AG04450 (cell line): ENCODE measurements at places on chromosomes 16 and 17.
A peak's percentile ranks its signal among the peaks of the same experiment; 100 is the strongest.

DNA sequence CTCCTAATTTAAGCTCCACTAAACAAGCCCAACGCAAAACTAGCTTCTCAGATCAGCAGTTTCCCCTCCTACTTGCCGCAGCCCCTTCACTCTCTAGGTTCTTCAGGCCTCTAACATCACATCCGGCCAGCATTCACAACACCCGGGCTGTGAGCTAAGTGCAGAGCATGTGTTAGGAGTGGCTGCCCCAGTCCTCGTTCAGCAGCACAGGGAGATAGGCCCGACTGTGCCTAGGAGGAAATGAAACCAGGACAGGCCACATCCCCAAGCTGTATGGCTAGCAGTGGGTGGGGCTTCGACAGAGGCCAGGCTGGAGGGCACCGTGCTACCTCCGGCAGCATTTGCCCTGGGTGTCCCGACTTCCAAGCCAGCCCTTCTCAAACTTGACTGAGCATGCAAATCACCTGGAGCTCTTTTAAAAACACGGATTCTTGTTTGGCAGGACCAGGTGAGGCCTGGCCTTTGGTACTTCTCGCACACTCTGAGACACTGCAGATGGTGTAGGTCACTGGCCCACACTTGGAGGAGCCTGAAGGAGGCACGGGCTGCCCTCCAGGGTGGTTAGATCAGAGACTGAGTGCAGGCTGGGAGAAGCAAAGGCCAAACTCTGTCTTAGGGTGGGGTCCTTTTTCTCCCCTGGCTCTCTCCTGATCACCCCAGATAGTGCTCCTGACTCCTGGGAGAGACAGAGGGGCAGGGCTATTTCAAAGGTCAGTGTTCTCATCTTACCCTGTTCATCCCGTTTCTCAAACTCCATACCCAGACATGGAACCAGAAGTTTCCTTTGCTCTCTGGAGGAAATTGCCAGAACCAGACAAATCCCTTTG lies 202.0 kb downstream of the C16orf78 start:
- no peak for DNase-seq

GRCh38 chr16:54932737-54933254 lies 2.1 kb downstream of the IRX5 start:
- DNase-seq: no peak

DNA sequence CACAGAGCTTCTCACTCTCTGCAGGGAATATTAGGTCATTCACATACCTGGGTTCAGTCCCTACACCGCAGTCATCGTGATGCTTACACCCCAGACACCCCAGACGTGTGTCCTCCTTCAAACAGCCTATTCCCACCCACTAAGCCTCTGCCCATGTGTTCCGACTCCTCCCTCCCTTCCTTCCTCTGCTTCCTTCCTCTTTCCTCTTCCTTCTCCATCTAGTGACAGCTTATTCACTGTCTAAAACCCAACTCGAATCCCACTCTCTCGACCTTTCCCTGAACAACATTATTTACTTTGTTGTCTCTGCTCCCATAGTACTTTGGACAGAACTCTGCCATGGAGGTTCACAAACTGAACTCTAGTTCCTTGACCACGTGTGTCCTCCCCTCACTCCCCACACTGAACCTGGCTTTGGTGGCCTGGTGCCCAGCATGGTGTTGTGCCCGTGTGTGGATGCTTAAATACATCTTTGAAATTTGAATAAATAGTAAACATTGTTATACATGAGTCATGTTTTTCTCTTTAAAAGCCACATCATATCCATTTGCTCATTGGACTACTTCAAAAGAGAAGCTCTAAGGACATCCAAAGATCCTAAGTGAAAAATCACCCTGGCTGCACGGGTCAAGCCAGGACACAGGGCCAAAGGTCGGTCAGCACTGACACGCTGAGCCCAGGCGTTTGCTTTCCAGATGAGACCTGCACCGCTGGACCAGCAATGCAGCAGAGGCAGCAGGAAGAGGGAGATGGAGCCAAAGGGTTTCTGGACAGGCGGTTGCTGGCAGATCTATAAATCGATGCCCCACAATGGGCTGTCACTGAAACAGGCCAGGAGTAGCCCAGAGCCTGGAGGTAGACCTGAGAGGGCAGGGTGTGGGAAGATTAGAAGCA lies 14.1 kb upstream of the G6PC1 start:
- no peak for DNase-seq

GRCh38 chr17:27654136-27654535 lies 23.1 kb downstream of the LGALS9 start:
- no peak for DNase-seq

GRCh38 chr16:23435500-23435899 lies 17.5 kb downstream of the COG7 start:
- DNase-seq: no peak

DNA sequence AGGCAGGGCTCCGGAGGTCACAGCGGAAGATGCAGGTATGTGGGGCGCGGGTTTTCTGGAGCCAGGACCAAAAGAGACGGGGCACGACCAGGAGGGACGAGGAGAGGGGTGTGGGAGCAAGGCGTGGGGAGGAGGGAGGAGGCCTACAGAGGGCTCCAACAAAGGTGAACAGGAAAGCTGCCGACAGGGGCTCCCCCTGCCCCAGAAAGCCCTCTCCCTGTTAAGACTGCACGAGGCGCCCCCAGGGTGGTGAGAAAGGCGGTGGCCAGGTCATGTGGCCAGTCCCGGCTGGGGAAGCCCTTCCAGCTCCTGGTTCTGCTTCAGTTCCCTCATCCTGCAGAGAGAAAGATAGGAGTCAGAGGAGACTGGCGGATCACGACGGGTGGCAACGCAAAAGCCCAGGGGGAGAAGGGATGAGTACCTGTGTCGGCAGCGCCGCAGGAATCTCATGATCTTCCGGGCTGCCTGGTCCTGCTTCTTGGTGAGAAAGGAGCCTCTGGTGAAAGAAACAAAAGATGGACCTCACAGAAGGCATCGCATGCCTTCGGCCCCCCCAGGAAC lies 949 bp upstream of the SPAG7 start:
- no peak for DNase-seq

DNA sequence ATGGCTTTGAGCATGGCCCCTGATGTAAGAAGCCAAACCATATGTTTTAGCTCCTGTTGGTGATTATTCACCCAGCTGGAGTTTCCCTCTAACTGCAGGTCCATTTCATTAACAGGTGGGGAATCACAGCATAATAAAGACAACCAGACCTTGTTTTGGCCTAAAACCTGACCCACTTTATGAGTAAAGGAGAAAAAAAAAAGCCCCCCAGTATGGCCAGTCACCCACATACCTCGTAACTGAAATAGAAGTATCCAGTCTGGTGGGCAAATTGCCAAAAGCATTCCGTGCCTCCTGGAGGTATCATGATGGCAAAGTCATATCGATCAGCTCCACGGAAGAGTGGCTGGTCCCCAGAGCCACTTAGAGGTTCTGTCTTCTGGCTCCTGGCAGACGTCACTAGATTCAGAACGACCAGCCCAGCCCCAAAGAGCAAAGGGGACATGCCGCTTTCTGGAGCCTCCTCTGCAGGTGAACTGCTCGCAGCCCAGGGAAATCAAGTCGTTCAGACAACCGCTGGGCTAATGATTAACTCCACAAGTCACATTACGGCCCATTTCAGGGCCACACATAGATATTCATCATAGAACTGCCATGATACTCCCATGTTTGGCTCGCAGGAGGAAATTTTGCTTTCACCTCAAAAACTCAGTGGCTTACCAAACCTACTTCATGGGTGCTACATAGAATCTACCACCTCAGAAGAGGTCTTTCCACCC lies at the start of gene TMED6:
TSS of gene TMED6 (minus strand) at position 478 of the 719 bp plus-strand sequence. CDS start at position 445, 33 bp downstream.
- DNase-seq: no peak

- DNase-seq: peak; percentile 3
Observed at GRCh38 chr17:59963738-59964481, 630 bp downstream of the RNFT1 start.

DNA sequence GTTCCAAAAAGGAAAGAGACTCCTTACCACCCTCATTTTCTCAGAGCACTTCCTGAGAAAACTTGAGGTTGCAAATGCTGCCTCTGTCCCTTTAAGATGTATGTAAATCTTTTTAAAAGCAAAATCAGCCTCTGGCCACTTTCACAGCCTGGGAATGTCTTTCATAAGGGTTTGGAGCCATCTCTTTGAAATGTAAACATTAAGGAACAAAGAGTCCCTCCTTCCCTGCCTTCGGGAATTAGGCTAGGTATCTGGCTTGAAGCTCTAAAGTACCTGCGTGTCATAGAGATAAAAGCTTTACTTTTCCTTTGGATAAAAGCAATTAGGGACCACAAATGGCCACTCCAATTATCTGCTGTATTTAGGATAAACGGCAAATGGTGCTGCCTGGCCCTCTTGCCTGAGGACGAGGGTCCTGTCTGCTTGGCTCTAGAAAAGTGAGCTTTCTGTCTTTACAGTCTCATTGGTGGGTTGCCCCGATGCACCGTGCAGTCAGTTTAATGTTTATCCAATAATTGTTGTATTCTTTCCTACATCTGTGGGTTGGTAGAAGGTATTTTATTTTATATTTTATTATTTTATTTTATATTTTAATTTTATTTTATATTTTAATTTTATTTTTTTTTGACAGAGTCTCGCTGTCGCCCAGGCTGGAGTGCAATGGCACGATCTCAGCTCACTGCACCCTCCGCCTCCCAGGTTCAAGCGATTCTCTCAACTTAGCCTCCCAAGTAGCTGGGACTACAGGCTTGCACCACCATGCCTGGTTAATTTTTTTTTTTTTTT lies 23.9 kb downstream of the NLRC3 start:
- no peak for DNase-seq

DNA sequence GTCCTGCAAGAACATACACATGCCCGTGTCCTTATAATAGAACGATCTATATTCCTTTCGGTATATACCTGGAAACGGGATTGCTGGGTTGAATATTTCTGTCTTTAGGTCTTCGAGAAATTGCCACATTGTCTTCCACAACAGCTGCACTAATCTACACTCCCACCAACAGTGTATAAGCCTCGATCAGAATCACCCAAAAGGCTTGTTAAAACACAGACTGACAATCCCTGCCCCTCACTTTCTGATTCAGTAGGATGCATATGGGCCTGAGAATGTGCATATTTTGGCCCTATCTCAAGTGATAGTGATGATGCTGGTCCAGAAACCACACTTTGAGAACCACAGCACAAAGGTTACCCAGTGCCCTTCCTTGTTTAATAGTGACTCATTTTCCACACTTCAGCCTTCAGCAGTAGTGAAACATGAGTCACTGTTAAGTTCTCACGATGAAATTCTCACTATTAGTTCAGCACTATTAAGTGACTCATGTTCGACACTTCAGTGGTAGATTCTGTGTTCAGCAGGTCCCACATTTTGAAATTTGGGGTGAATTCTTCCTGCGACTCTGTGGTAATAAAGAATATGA lies 215.6 kb downstream of the GRIN2A start:
- DNase-seq: no peak

- no peak for DNase-seq
Observed at GRCh38 chr17:11690681-11691080, 92.4 kb downstream of the DNAH9 start.

DNA sequence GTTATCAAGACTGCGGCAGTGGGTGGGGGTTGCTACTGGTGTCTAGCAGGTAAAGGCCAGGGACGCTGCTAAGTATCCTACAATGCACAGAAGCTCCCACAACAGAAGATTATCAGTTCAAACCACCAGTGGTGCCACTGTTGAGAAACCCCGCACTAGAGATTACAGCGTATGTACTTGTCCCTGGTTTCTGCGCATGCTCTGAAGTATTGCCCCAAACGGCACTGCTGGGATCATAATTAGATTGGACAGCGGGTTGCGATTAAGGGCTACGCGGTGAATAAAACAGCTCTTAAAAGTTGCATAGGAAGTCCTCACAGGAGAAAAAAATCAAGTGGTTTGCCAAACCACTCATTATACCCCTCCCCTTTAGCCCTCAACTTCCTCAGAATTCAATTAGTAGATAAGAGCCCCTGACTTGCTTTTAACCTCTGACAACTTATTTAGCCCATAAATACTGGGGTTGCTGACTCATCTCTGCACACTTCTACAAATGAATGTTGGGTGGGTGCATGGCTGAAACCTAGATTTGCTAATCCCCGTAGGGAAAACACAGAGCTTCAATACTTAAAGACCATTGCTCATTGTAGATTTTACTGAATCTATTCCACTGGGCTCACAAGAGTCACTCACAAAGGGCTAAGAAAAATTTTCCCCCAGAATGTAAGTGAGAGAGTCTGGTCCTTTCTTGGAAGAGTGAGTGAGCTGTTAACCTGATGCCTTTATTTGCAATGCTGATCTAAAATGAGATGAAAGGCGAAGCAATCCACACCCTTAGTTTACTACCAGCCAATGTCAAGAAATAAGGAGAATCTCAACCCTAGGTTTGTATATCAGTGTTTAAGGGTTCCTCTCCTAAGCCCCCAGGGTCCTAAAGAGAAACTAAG lies 91.8 kb downstream of the RGS9 start:
- no peak for DNase-seq

GRCh38 chr16:23013484-23013883 lies 135.8 kb downstream of the USP31 start:
- DNase-seq: no peak

DNA sequence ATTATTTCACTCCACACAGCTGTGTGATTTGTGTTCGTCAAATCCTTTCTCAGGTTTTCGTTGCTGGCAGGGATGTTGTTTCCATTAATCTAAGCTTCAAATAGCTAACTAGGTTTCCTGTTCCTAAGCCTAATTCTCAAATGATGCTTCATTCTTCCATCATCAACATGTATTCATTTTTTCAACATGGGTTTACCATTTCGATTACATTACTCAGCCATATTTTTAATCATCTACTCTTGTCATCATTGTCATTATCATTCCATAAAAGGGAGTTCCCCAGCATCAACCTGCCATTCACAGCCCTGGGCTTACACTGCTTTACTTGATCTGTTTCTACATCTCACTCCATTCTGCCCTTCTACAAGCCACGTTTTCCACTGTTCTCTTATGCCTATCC lies 33.3 kb upstream of the ANKFN1 start:
- no peak for DNase-seq

DNA sequence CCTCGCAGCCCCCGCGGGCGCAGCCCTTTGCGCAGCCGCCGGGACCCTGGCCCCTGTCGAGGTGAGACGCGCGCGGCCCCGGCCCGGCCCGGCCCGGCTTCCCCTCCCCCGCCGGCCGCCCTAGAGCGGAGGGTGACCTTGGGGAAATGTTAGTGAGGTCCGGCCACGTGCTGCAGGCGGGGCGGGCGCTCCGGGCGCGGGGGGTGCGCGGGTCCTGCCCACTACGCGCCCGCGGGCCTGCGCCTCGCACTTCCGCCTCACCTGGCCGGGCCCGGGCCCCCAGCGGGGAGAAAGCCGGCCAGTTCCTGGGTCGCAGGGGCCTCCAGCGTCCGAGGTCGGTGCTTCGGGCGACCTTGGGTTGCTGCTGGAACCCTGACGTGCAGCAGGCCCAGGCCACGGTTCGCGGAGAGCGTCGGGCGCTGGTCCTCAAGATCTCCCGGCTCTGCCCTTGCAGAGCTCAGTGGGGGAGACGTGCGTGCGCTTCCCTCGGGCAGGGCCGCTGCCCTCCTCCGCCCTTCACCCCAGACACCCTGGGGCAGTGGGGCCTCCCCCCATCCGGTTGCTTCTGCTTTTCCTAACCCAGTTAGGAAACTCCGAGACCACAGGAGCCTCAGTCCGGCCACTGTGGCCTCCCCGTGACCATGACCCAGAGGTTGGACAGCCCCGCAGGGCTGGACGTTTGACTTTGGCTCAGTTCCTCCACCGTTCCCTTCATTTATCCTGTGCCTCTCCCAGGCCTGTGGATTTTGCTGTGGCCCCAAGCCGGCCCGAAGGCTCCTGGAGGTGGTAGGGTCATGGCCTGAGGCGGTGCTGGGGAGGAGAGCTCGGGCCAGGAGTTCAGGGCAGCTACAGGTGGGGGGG lies 791 bp downstream of the MCRIP2 start:
- no peak for DNase-seq

GRCh38 chr16:51755039-51755501 lies 604.0 kb upstream of the SALL1 start:
- no peak for DNase-seq
